Activated naive CD4-positive, alpha-beta T cell treated with anti-CD3 and anti-CD28 coated beads, Interleukin-2, amount 50 U/mL, for 16 hours (primary cell): ENCODE measurements at places on chromosomes 3 and 15.

DNA sequence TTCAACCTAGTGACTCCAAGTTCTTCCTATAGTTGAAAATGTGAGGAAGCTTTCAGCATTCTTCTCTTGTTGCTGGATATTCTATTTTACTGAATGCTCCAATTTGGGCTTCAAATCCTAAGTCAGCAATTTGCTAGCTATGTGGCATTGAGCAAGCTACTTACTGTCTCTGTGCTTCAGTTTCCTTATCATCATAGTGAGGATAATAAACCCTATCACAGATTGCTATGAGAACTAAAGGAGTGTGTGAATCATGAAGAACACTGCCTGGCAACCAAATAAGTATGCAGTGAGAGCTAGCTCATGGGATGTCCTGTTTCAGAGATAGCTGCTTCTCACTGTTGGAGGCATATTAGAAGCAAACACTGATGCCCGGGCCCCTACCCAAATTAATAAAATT, 163.8 kb upstream of the CDIN1 start:
- no peak for DNase-seq

DNA sequence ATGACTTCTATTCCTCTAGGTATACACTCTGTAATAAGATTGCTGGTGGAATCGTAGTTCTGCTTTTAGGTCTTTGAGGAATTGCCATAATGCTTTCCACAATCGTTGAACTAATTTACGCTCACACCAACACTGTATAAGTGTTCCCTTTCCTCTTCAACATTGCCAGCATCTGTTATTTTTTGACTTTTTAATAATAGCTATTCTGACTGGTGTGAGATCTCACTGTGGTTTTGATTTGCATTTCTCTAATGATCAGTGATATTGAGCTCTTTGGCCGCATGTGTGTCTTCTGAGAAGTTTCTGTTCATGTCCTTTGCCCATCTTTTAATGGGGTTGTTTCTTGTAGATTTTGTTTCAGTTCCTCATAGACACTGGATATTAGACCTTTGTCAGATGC, 12.8 kb downstream of the NXPE3 start:
- no peak for DNase-seq

- DNase-seq, result no peak
Measured at GRCh38 chr3:17491601-17492000, 250.8 kb downstream of the TBC1D5 start.

- DNase-seq, result no peak
Measured at GRCh38 chr3:52787672-52788625, 6.6 kb upstream of the ITIH3 start.

DNA sequence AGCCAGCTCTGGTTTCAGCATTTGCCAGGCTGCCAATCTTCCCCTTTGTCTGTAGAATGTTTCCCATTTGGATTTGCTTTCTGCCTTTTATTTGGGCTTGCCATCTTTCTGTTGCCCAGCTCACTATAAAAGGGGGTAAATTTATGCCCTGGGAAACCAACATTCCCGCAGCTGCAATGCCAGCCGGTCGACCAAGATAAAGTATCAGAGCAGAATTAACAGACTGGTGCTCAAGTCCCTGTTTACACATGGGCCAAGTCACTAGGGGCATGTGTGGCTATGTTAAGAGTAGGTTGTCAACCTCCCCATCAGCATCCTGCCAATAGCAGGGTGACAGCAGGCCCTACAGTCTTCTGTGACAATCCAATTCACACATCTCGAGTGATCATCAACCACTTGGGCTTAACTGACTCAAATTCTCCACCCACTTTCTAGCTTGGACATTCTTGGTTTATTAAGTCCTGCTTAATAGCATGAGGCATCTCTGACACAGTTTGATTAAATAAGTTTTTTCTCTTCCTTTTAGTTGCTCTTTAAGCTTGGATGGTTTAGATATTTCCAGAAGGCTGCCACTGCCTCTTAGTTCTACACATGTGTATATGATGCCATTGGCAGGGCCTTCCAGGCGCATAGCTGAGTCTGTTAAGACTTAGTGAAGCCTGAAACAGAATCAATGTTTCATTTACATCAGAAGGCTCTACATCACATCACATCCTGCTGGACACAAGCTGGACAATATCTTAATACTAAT, 24.1 kb upstream of the VEPH1 start:
- no peak for DNase-seq
